ENCODE measurements at places on chromosomes 5 and 9.

DNA sequence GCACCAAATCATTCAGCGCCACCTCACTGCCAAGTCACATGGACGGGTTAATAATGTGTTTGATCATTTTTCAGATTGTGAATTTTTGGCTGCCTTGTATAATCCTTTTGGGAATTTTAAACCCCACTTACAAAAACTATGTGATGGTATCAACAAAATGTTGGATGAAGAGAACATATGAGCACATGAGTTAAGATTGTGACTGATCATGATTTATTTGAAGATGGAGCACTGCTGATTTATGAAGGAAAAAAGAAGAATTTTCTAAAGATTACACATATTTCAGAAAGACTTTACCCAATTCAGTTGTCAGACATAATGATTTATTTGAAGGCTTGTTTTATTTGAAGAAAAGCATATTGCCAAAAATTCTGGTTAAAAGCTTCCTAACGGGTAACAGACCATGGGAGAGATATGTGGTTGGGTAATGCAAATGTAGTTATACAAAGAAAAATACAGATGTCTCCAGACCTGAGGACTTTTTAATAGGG, 37.4 kb downstream of the TNFAIP8 start:
- no peak for DNase-seq

DNA sequence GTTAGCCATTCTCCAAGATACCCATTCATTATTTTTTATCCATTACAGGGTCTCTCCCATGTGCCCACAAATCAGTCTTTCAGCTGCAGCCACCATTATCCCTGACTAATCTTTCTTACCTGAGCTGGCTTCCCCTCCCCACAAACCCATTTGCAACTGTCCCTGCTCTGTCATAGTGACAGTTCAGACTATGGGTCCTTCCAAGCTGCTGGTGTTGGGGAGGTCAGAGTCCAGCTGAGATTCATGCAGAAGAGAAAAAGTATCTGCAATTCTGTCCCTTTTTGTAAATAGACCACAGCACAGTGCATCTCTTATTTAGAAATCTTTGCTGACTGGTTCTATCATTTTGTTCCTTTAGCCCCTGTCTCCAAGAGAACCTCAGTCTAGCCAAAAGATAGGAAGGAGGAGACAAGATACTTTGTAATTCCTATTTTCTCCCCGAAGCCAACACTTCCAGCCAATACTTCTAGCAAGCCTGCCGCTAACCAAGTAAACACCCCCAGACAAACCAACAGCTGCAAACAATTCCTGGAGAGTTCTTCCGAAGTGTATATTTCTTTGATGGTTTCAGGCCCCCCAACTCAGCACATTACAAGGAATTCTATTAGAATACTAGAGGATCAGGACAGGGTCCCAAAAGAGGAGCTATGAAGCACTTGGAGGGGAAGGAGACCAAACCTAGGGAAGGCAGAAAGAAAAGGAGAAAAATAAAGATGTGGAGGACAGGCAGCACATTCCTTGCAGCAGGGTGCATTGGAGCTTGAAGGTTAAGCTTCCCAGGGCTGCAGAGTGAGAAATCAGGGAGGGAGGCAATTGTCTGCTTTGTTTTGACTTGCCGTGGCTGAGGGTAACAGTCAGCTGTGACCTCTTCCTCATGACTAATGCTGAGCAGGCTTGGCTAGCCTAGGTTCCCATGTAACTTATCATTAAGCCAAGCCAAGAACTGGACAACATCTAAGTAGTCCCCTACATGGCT, 148.5 kb downstream of the SGCD start:
- DNase-seq, result no peak

- no peak for DNase-seq
These were observed 471.6 kb upstream of the FTMT start for GRCh38 chr5:121380066-121380465.

DNA sequence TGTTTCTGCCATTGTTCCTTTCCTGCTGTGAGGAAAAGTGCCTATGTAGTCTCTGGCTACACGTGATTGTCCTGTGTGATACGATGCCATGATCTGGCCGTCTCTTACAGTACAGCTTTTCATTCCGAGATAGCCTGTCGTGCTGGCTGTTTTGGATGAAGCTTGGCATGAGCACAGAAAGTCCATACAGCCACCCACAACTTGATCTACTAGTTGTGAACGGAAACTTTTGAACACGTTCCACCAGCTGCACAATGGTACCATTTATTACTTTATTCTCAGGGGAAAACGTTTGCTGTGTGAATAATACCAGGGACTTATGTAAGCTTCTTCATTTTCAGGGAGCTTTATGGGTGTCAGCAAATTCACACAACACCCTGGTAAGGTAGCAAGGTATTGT, 217.6 kb upstream of the ANKRD55 start:
- DNase-seq, result no peak

DNA sequence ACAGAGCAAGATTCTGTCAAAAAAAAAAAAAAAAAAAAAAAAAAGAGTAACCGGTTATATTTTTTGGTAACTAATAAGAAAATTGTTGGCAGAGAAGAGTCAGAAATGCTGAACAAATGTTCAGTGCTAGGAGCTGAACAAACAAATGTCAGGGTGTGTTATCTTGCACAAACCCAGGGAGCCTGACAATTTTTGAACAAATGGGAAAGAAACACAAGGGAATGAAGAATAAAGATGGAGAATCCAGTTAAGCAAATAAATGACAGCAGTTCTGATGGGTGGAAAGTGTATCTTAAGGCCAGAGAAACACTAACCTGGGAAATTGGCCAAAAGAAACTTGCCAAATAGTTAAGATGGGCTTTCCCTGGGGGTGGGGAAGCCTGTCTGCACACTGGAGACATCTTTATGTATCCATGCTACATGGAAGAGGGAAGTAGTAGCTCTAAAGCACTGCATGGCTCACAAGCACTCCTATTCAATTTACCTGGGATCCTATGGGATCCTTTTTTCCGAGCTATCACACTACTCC, 23.7 kb downstream of the KLHL3 start:
- DNase-seq, result no peak

DNA sequence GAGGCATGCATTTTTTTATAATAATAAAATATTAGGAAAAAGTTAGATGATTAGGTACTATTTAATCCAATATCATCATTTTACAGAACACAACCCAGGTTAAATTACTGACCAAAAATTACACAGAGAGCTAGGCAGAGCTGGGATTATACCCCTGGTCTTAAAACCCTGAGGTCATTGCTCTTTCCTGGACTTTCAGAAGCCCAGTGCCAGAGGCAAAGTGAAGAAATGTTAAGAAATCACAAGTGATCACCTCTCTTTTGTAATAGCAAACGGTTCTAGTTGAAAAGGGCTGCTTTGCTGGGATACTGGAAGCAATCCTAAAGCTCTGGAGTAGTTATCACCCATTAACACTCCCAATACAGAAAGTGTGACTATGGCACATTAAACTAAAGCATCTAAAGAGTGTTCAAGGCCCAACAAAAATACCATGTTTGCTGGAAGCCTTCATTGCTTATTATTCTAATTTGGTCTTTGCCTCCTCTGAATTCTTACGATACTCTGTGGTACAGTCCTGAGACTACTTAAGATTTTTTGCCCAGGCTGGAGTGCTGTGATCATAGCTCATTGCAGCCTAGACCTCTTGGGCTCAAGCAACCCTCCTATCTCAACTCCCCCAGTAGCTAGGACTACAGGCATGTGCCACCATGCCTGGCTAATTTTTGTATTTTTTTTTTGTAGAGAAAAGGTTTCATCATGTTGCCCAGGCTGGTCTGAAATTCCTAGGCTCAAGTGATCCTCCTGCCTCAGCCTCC, 575.9 kb downstream of the RAB3C start:
- DNase-seq, result no peak

DNA sequence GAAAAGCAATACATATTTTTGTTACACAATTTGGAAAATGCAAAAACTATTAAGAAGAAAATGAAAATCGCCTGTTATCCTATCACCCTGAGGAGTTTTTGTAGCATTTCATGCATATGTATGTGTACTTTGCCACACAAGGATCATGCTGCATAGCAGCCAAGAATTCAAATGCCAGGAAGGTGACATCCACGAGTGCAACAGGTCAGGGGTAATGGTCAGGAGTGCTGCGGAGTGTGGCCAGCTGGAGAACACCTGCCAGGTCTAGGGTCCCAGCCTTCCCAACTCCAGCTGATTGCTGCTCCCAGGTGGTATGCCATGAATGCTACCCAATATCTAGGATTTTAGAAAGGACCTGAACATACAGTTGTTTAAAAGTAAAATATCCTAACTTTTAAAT, 617.1 kb downstream of the PRELID2 start:
- DNase-seq, result no peak

DNA sequence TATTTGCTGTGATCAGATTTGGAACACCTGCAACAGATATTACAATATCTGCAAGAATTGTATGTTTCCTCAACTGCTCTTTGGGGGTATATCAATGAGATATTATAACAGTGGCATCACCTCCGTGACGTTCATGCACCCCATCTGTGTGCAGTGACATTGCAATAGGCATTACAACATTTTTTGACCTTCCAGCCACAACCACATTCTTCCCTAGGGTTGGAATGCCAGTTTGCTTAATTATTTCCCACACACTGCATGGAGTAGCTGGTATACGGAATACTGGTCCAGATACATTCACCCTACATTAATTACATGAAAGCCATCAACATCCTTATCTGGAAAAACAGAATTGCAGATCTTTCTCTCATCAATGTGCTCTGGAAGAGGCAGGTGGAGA, 42.3 kb downstream of the FBXO4 start:
- no peak for DNase-seq

DNA sequence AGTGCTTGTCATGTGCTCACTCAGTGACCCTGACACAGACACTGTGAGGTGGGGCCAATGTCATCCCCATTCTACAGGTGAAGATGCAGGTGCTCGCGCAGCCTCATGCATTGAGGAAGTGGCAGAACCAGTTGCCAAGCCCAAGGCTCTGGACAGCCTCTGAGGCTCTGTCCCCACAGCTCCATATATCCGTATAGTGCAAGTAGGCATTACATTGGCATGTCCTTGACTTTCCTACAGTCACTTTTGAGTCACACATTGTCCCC, 58.8 kb upstream of the ANGPTL2 start:
- no peak for DNase-seq

DNA sequence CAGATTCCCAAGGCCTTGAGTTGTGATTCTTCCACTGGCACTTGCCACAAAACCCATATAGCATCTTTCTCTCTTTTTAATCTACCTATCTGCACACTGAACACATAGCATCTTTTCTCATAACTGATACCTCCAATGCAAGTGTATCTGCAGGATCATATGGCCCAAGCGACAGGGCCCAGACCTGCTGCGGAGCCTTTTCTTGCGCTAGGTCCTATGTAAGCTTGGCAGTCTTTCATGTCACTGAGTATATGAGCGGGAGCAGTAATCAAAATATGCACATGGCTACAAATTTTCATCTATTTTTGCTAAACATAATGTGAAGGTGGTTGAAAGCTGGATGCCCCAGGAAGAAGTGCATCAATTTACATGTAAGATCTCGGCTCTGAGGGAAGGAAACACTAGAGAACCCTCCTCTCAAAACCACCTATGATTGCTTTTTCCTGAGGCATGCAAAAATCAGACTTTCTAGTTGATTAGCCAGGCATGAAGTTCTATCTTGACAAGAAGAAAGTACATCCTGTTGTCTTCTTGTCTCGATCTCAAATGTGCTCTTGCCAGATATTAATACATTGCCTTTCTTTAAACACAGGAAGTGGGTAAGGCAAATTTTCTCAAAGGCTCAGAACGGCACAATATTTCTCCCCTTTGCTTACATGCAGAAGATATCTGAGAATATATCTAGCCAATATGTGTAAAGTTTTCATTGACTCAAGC, 26.9 kb upstream of the CEMIP2 start:
- no peak for DNase-seq

GRCh38 chr9:136088481-136088938, 6.6 kb downstream of the NACC2 start:
- no peak for DNase-seq

DNA sequence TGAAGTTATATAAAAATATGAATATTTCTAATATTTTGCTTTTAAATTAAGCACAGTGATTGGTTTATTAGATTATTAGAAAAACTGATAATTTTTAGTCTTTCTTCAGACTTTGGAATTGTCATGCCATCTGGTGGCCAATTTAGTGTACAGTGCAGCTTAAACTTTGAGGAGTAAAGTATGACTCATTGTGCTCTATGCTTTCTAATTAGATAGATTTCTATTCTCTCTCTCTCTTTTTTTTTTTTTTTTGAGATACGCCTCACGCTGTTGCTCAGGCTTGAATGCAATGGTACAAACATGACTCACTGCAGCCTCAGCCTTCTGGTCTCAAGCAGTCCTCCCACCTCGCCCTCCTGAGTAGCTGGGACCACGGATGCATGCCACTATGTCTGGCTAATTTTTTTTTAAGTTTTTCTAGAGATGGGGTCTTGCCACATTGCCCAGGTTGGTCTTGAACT, 42.1 kb upstream of the GPR21 start:
- DNase-seq, result peak; percentile 21

DNA sequence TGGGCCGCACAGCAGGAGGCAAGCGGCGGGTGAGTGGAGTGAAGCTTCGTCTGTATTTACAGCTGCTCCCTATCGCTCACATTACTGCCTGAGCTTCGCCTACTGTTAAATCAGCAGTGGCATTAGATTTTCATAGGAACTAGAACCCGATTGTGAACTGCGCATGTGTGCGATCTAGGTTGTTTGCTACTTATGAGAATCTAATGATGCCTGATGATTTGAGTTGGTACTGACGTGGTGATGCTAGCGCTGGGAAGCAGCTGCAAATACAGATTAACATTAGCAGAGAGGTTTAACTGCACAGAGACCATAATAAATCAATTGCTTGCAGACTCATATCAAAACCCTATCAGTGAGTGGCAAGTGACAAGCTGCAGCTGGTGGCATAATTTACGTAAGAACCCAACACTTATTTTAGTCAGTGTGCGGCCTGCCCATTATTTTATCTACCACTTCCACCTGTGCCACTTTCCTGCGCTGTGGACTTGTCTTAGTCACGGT, 133.4 kb upstream of the CDH9 start:
- no peak for DNase-seq

DNA sequence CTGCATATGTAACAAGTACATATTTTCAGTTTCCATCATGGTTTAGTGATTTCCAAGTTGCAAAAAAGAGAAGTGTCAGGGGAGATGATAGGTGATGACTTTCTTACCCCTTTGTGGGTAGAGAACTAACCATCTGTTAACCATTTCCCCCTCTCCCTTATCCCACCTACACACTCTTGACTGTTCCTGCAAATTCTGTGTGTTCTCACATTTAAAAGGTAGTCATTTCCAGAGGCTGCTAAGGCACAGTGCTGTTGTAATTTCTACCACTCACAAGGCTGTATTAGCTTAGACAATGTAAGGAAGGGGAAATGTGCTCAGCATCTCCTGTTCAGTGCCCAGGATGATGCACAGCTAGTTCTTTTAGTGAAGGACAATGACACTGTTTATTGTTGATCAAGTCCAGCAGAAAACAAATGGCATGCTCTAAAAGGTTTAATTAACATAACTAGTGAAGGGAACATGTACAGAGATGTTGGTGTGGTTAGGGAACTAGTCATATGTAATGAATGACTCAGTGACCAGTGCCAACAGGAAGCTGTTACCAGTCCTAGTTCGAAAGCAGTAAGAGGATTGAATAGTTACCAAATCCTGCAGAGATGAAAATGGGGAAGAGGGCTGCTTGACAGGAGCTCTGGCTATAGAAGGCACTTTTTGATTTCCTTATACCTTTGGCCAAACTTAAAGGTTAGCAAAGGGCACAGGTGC, 165.1 kb downstream of the PLK2 start:
- DNase-seq, result no peak

GRCh38 chr5:104189031-104189430, 626.4 kb upstream of the NUDT12 start:
- no peak for DNase-seq

- DNase-seq, result no peak
These were observed 145.3 kb upstream of the PAPPA start for GRCh38 chr9:116008278-116008677.

- DNase-seq, result no peak
These were observed 42.6 kb downstream of the GCNT4 start for GRCh38 chr5:75009556-75010345.

Measured in NCI-H2081 (cell line).